HuH-7 (cell line): ENCODE measurements at places on chromosomes 6 and 20.

GRCh38 chr6:164854526-164854925 lies 454.9 kb downstream of the C6orf118 start:
- no peak for DNase-seq

DNA sequence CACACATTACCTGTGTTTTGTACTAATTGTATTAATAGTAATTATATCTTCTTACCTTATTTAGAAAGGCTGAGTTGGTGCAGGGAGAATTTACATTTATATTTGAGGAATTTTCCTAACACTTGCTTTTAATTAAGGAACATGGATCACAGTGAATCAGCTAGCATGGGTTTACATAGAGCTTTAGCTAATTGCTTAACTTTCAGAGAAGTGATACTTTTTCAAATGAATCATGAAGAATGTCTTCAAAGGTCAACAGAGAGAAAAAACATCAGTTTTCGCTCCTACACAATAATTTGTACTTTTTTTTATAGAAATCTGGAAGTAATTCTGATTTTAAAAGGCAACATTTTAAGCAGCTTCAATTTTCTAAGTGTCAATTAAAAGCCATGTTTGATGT lies 195.0 kb upstream of the HEY2 start:
- DNase-seq: no peak

- DNase-seq: no peak
Measured at GRCh38 chr6:34912715-34913464, 23.8 kb downstream of the ANKS1A start.

GRCh38 chr6:99110029-99110428 lies 162.3 kb upstream of the FBXL4 start:
- no peak for DNase-seq

DNA sequence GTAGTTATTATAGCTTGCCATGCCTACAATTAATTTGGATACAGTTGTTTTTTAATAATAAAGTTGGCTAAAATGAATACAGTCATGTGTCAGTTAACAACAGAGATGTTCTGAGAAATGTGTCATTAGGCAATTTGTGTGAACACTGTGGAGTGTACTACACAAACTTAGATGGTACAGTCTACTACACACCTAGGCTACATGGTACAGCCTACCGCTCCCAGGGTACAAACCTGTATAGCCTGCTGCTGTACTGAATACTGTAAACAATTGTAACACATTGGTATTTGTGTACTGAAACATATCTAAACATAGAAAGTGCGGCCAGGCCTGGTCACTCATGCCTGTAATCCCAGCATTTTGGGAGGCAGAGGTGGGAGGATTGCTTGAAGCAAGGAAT lies 50.2 kb downstream of the MYLIP start:
- no peak for DNase-seq

DNA sequence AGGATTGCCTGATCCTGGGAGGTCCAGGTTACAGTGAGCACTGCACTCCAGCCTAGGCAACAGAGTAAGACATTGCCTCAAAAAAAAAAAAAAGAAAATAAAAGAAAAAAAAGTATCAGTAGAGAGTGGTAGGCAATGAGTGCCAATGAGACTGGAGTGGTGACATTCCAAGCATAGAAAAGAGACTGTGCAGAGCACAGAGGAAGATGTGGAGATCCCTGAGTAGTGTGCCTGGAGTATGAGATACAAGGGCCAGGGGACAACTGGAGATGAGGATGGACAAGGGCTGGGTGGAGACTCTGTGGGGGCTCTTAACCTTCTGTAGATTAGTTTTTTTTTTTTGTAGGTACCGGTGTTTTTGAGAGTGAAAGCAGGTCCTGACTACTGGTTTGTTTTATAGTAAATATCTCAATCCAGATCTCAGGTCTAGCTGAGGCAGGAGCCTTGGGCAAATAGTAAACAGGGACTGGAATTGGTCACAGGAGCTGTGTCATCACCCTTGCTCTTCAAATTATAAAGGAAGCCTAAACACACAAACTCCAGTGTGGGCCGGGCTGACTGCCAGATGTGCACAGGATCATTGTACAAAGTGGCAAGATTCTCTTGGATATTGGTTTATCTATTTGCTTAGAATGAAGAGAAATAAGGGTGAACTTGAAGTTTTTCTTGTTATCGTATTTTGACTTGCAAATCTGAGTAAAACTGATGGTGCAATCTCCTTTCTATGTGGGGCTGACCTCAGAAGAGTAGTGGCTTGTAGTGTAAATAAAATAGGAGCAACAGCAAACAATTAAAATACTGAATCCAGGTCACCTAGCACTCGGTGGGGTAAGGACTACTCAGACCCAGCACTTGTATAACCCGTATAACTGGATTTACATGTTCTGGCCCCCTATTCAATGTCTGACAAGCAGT lies 144.9 kb downstream of the SOX4 start:
- DNase-seq: no peak

DNA sequence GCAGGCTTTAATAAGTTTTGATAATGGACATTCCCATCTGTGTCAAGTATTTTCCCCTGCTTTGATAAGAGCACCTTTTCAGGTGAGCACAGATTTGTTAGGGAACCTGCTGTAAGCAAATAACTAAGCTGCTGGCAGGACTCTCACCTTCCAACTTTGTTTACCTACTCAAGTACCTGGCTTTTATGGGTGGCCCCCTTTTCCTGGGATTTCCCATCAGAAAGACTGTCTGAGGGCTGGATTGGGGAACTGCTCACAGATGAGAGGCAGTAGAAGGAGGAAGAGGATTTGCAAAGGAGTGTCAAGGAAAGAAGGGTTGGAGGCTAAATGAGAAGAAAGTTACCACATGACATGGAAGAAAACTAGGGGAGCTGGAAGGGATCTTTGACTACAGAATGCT lies 210.1 kb upstream of the RIMS1 start:
- no peak for DNase-seq

GRCh38 chr6:43966853-43967718 lies 160.2 kb downstream of the MRPL14 start:
- DNase-seq: no peak
